Activated CD8-positive, alpha-beta T cell treated with anti-CD3 and anti-CD28 coated beads for 36 hours (primary cell): ENCODE measurements at places on chromosomes 1 and 21. TPM values are rescaled to one million over a fixed set of nuclear protein-coding genes. Genes with fewer than 3 reads are reported as not detected.

TSPEAR gene
- not detected for total RNA-seq

DNA sequence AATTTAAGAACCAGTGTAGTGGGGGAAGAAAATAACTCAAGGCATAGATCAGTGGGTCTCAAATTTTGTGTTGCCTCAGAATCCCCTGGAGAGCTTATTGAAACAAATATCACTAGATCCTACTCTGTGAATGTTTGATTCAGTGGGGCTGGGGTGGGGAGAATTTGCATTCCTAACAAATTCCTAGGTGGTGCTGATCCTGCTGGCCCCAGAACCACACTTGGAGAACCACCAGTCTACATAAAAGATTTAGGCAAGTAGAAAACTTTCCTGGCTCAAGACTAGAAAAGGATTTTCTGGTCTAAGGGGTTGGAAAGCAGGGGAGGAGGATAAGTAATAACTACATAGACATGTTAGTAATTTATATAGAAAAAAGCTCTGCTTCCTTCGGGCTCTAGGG is 34.1 kb upstream of the C1orf21 start:
- no peak overlapping the region for H3K4me3 ChIP-seq
- DNase-seq: no peak
- no peak overlapping the region for H3K27ac ChIP-seq
- H3K4me1 ChIP-seq: no peaks in the 10 kb centered on the region
- peaks cover 12% of the 10 kb centered on the region for H3K27me3 ChIP-seq

- H3K4me3 ChIP-seq: no peak overlapping the region
- no peaks in the 10 kb centered on the region for H3K4me1 ChIP-seq
- H3K27ac ChIP-seq: no peak overlapping the region
- H3K27me3 ChIP-seq: peaks cover 12% of the 10 kb centered on the region
- H3K36me3 ChIP-seq: no peaks in the 10 kb centered on the region
- no peak for DNase-seq
Observed at GRCh38 chr1:147434921-147435320, 106.4 kb upstream of the BCL9 start.

DNA sequence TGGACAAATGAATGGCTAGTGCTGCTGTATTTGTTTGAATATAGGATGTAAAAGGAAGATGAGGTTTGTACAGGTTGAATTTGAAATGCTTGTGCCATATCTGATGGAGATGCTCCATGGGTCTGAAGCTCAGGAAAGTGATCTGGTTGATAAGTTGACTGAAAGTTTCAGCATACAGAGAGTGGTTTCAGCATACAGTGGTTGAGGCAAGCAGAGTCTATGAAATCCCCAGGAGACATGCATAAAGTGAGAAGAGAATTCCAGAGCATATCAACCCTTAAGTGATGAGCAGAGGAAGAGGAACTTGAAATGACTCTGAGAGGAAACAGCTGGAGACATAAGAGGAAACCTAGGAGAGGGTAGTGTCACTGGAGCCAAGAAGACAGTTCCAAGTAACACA is 21.7 kb downstream of the TCHHL1 start:
- no peaks in the 10 kb centered on the region for H3K36me3 ChIP-seq
- no peak for DNase-seq
- H3K27me3 ChIP-seq: peaks cover 29% of the 10 kb centered on the region
- H3K4me1 ChIP-seq: no peaks in the 10 kb centered on the region

DNA sequence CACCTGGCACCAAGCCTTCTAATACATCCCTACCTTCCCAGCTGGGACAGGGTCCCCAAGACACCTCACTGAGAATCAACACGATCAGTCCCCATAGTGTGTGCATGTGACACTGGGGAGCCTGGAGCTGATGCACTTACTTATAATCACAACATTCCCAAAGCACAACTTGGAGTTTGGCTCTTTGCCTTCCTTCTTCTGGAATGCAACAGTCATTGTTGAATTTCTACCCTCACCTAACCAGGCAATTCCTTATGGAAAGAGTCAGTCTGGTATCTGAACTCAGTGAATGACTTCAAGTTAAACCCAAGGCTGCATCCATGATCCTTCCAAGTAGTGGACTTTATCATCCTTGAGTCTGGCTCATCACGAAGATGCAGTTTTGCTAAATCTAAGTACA is 86.1 kb downstream of the DSCAM start:
- no peak overlapping the region for H3K27ac ChIP-seq
- H3K27me3 ChIP-seq: peaks cover 1% of the 10 kb centered on the region
- H3K4me3 ChIP-seq: no peak overlapping the region
- no peaks in the 10 kb centered on the region for H3K36me3 ChIP-seq
- DNase-seq: no peak

DNA sequence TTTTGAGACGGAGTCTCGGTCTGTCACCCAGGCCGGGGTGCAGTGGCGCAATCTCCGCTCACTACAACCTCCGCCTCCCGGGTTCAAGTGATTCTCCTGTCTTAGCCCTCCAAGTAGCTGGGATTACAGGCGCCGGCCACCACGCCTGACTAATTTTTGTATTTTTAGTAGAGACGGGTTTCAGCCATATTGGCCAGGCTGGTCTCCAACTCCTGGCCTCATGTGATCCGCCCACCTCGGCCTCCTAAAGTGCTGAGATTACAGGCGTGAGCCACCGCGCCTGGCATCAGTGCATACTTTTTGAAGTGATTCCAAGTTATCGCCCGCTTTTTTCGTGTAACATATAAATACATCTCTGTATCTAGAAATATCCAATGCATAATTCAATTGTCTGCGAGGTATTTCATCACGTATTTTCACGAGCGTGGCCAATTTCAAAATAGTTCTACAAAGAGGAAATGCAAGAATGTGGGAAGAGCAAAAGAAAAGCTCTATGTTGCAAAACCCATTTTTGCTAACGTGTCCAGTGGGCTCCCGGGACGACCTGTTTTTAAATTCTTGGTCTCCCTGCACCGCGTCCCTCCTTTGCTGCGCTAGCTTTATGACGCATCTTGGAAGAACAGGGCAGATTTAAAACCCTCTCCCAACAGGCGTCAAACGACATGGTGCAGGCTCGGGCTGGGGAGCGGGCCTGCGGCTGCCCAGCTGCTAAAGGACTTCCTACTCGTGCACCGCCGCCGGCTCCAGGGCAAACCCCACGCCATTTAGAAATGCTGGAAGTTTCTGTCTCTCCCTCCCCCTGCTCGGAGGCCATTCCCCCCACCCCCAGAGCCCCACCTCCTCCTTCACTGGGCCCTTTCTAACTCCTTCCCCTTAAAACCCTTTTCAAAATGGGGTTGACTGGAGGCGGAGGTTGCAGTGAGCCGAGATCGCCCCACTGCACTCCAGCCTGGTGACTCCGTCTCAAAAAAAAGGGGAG is 923 bp upstream of the IFNGR2 start:
- H3K4me3 ChIP-seq: peak overlapping the region; percentile 56
- DNase-seq: no peak
- H3K27ac ChIP-seq: peak overlapping the region; percentile 69

GRCh38 chr21:17732306-17732705 is 86.8 kb downstream of the C21orf91 start:
- DNase-seq: no peak
- H3K4me3 ChIP-seq: no peak overlapping the region
- no peaks in the 10 kb centered on the region for H3K4me1 ChIP-seq
- H3K36me3 ChIP-seq: no peaks in the 10 kb centered on the region
- H3K27ac ChIP-seq: no peak overlapping the region
- H3K27me3 ChIP-seq: no peaks in the 10 kb centered on the region

GRCh38 chr1:11924334-11925195 is 1.7 kb downstream of the KIAA2013 start:
- H3K27ac ChIP-seq: peak overlapping the region; percentile 62
- DNase-seq: peak; percentile 59
- peaks cover 34% of the 10 kb centered on the region for H3K4me1 ChIP-seq
- H3K27me3 ChIP-seq: no peaks in the 10 kb centered on the region

DNA sequence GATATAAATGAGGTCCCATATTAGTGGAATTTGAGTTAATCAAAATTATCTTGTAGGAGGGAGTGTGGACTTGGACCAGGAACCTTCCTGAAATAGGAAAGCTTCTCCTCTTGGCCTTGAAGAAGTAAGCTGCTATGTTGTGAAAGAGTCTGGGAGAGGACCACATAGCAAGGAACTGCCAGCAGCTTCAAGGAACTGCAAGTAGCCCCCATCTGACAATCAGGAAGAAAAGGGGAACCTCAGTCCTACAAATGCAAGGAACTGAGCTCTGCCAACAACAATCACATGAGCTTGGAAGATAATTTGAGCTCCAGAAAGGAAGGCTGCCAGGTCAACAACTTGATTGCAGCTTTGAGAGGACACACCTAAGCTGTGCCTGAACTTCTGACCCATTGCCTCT is 8.2 kb upstream of the PRMT6 start:
- no peaks in the 10 kb centered on the region for H3K4me1 ChIP-seq
- H3K4me3 ChIP-seq: no peak overlapping the region
- peaks cover 15% of the 10 kb centered on the region for H3K27me3 ChIP-seq
- H3K27ac ChIP-seq: no peak overlapping the region
- DNase-seq: no peak

GRCh38 chr1:230797376-230797920 is 50.3 kb downstream of the CAPN9 start:
- no peak overlapping the region for H3K4me3 ChIP-seq
- peaks cover 8% of the 10 kb centered on the region for H3K27me3 ChIP-seq
- no peak overlapping the region for H3K27ac ChIP-seq
- no peaks in the 10 kb centered on the region for H3K4me1 ChIP-seq
